ENCODE measurements at places on chromosomes 1 and 21.

DNA sequence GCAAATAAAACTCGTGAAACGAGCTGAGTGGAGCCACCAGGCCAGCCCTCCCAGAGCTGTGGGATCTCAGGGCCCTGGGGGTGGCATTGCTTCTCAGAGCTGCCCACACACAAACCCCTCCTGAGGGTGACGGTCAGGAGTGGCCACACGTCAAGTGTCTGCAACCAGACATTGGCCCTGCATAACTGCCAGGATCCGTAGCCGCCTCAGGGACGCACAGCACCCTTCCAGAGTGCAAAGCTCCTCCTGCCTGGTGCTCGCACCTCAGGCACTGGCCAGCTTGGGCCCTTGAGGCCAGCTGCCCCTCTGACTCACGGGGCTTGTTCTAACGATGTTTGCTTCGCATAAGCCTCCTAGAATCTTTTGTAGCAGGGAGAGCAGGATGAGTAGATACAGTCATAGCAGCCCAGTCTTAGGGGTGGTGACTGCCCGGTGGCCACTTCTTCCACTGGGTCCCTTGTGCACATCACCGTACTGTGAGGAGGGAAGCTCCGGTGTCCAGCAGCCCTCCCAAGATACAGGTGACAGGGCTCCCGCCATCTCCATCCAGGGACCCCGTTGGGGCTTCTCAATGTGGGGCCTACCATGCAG, 5.0 kb downstream of the WNT3A start:
- DNase-seq = no peak

- DNase-seq = no peak
These were observed 6.0 kb downstream of the CCDC24 start for GRCh38 chr1:43997295-43997999.

DNA sequence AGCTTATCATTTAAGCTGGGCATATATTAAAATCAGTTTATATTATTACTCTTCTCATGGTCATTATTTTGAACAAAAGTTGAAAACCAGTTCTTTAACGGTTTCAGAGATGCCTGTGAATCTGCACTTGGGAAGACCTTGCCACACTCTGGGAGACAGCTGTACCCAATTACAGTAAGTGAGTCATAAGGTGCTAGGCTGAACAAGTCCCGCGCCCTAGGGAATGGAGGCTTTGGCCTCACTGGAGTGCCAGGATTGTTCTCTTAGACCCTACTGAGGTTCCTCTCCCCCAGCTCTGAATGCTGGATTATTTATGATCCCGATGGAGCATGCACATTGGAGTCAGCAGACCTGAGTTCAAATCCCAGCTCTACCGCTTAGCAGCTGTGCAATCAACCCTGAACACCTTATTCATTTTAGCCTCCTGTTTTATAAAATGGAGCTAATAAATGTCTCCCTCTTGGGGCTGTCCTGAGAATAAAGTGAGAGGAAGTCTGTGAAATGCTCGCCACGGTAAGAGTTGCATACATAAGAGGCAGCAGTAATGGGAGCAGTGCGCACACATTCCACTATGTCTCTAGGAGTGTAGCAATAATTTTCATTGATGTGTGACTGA, 266.2 kb downstream of the FOXD2 start:
- no peak for DNase-seq

DNA sequence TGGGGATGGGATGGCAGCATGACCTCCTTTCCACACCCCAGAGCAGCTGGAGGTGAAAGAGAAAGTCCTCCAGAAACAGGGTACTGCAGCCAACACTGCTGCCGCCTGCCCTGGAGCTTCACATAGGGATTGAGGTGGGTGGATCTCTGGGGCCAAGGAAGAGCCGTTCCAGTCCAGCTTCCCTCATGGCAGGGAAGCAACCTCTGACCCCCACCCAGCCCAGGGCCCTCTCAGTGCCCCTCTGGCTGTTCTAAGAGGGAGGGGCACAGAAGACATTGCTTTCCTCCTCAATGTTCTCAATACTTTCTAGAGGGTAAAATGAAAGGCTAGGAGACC, 5.7 kb downstream of the KIF21B start:
- DNase-seq = no peak

DNA sequence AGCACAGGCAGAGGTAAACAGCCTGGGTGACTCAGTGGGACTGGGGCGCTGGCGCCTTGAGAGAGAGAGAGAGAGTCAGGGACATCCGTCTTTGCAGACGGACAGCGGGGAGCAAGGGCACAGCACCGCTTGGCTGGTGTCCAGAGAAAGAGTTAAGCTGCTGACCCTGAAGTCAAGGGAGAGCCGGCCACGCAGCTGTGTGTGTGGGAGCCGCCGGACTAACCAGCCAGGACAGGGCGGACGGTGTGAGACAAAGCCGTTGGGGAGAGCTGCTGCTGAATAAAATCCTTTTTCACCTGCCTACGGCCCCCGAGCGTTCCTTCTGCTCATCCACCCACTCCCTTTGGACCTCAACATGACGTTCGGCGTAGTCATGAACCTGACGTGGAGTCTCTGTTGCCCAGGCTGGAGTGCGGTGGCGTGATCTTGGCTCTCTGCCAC, 14.5 kb downstream of the CFAP74 start:
- DNase-seq = no peak

DNA sequence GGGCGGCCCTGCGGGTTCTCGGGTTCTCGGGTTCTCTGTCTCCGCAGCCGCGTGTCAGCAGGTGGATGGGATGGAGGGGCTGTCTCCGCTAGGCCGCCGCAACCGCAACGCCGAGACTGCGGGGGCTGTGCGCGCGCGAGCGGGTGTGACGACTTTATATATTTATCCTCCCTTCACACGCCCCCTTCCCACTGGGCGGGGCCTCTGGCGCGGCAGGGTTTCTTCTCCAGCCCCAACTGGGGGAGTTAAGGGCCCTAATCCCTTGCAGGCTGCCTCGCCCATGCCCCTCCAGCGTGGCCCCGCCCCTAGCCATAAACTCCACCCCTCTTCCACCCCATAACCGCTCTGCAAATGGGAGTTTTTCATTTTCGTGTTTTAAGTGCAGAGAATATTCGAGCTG, 3.4 kb downstream of the IGSF21 start:
- DNase-seq = peak; percentile 6

GRCh38 chr1:9792156-9793042, 31.4 kb downstream of the CLSTN1 start:
- no peak for DNase-seq

DNA sequence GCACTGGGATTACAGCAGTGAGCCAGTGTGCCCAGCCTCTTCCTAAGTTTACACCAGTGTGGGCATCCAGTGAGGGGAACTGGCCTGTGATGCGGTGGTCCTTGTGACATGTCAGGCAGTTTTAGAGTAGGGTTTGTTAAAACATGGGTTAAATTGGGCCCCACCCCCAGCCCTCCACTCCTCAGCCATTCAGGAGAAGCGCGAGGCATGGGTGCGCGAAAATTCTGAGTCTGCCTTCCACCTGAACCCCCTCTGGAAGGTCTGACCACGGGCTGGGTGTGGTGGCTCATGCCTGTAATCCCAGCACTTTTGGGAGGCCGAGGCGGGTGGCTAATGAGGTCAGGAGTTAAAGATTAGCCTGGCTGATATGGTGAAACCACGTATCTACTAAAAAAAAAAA, 51.7 kb downstream of the SKI start:
- no peak for DNase-seq

- no peak for DNase-seq
These were observed 248.6 kb upstream of the RUNX1 start for GRCh38 chr21:35297665-35298064.

DNA sequence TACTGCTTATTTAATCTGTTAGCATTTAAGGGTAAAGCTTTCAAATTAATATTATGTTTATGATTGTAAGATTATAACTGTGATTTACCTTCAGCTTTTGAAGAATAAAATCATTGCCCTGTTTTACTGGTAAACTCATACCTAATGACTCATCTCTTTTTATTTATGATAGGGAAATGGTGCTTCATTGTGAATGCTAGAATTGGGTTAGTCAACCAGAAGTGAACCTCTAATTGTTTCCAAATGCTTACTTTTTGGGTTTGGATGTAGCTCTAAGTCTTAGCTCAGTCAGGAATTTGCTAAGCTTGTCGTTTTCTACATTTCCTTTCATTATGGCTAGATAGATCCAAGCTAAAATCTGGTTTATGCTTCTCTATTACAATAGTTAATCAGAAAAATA, 59.4 kb downstream of the SLC30A7 start:
- DNase-seq = no peak

DNA sequence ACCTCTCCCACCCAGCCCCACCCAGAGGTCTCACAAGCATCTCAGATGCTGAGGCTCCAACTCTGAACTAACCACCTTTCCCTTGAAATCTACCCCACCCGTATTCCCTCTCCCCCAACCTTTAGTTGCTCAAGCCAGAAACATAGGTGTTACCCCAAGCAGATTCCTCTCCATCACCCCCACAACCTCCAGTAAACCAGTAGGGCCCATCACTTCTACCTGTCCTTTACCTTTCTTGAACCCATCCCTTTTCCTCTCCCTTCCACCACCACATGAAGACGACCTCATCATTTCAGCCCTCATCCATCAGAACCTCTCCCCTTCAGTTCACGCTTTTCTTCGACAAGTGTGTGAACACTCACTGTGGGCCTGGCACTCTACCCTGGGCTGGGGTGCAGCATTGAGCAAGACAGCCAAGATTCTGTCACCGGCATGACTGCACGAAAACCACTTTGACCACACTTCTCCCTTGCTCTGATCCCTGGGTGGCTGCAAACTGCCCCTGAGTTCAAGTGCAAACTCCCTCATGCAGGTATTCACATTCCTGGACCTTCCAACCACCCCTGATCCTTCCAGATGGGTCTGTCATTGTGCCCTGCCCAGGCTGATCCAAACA, 65.5 kb upstream of the LAPTM5 start:
- no peak for DNase-seq

DNA sequence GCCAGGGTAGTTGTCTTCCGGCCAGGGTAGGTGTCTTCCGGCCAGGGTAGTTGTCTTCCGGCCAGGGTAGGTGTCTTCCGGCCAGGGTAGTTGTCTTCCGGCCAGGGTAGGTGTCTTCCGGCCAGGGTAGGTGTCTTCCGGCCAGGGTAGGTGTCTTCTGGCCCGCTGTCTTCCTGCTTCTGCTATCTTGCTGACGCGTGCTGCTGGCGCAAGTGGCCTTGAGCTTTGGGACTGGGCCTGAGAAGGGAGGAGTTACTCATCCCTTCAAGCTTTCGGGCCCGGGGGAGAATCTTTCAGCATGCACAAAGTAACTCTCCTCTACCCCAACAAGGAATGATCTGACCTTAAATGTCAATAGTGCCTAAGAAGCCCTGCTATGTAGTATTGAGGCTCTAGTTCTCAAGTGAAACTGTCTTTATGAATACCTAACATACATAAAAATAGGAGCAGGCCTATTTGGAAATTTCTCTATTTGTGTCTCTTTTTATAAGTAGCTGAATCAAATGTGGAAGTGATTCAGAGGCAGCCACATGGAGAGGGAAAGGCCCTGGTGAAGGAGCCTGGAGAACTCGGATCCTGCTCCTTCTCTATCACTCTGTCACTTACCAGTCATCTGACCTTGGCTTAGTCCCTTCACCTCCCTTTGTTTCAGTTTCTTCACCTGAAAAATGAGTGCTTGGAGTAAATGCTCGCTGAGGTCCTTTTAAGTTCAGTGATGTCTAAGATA, 65.6 kb downstream of the RGL1 start:
- DNase-seq = no peak

GRCh38 chr1:74419611-74420010, 92.8 kb downstream of the LRRC53 start:
- no peak for DNase-seq

DNA sequence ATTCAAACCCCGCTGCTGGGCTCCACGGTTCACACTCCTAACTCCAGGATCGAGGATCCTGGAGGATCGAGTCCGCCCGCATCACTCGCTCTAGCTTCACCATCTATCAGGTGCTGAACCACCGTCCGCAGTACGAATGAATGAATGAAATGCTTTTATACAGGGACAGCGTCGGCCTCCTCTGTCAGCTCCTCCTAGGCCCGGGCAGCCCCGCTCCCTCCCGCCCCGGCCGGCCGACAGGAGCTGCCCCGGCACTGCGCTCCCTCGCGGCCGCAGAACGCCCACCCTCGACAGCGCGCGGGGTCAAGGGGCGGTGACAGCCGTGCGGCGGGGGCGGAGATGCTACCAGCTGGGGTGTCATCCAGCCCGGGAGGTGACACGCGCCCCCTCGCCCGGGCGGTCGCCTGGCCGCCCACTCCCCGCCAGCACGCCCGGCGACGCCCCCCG, 520 bp downstream of the ZBTB17 start:
- DNase-seq = peak; percentile 53

- no peak for DNase-seq
These were observed 10.2 kb downstream of the ARHGEF16 start for GRCh38 chr1:3464649-3465025.

DNA sequence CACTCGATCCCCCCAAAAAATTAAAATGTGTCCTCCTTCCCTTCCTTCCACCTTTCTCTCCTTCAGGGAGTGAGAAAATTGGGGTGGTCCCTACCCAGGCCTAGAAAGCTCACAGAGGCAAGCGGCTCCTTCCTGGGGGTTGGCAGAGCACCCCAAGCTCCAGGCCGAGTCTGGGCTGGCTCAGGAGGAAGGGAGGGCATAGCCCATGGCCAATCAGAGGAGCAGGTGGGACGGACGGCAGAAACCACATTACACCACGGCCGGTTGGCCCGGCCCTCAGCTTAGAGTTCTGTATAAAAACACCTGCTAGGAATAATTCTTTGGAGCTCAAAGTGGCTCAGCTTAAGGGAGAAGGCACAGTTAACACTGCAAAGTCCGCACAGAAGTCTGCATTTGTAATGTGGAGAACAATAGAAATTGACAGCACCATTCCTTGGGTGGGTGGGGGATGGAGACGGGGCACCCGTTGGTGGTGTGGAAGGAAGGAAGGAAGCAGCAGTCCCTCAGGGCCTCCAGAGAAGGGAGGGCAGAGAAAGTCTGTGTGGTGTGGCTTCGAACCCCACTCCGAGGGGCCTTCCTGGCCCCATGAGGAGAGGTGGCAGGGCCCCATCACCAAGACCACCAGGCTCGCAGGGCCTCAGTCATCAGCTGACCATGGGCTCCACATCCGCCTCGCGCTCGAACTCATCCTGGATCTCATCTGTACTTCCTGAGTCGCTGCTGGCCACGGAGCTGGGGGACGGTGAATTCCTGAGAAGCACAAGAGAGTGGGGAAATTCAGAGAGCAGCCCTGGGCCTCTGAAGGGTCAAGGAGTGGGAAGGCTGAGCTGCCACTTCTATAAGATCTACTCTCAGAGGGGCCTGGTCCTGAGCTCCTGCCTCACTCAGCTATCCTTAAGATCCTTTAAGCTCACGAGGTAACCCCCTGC, 5.8 kb upstream of the ALDH4A1 start:
- no peak for DNase-seq

GRCh38 chr1:114082867-114083585, 70.6 kb downstream of the SYT6 start:
- no peak for DNase-seq

DNA sequence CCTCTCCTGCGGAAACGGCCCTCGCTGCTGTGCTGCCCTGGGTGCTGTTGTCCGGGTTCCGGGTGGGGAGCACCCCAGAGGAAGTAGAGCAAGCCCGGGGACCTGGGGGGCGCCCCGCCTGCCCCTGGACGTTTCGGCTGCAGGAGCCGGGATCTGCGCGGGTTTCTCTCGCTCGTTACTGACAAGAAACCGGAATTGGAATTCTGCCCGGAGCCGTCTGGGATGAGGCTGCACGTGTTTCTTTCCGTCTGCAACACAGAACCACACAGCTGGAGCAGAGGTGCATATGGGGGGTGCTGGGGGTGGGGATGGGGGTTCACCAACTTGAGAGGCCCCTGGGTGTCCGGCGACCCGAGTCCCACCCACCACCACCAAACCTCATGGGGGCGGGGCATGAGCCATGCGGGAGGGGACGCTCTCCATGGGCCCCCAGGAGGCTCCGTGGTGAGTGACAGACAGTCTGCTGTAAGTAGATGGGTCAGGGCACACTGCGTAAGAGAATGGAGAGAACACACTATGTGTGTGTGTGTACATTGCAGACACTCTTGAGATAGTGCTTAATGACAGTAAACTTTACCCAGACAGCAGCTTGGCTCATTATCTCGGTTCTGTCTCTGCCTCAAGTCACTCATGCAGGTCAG, 261.4 kb upstream of the C1orf174 start:
- no peak for DNase-seq

Measured in midbrain (tissue), 1 donor.